ENCODE measurements at places on chromosomes 6 and 20.

- DNase-seq = no peak
These were observed 159.8 kb upstream of the HCRTR2 start for GRCh38 chr6:55014321-55015088.

DNA sequence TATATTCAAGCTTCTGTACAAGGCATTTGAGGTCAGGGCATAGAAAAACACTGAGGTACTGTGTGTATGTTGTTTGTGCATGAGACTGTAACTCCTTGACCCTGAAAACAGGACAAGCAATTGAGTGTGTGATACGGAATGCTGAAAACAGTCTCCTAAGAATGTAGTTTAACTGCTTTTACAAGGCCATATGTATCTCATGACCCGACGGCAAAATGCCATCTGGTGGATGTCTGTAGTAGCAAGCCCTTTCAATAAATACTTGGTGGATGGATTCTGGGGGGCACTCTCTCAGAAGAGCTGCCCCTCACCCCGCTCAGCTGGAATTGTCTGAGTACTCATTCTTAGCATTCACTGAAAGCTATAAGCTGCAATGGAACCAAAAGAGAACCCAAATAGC lies 69.3 kb upstream of the EYS start:
- no peak for DNase-seq

DNA sequence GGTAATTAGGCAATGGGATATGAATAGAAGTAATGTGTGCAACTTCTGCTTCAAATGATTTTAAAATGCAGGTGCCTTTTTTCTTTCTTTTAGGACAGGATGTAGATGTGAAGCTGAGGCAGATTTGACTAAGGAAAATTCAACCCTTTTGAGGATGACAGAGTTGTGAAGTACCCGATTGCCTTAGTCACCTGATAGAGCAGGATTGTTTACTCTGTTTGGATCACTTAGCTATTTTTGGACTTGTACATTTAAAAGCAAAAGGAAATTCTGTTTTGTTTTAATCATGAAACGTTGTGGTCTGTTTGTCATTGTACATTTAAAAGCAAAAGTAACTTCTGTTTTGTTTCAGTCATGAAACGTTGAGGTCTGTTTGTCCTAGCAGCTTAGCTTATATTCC lies 143.4 kb downstream of the FAM83B start:
- DNase-seq = no peak

DNA sequence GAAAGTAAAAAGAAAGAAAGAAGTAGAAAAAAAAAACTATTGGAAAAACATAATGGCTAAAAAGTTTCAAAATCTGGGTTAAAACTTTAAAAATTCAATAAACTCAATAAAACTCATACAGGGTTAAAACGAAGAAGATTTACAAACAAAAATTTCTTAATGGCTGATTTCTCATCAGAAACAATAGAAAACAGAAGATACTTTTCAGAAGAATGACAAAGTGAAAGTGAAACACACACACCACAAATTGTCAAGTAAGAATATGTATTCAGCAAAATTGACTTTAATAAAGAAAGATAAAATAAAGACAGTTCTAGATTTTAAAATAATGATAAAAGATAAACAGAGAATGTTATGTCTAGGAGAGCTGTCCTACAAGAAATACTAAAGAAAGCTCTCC lies 618.9 kb upstream of the GJE1 start:
- DNase-seq = no peak

GRCh38 chr6:47007657-47008396 lies 34.3 kb downstream of the ADGRF1 start:
- no peak for DNase-seq

DNA sequence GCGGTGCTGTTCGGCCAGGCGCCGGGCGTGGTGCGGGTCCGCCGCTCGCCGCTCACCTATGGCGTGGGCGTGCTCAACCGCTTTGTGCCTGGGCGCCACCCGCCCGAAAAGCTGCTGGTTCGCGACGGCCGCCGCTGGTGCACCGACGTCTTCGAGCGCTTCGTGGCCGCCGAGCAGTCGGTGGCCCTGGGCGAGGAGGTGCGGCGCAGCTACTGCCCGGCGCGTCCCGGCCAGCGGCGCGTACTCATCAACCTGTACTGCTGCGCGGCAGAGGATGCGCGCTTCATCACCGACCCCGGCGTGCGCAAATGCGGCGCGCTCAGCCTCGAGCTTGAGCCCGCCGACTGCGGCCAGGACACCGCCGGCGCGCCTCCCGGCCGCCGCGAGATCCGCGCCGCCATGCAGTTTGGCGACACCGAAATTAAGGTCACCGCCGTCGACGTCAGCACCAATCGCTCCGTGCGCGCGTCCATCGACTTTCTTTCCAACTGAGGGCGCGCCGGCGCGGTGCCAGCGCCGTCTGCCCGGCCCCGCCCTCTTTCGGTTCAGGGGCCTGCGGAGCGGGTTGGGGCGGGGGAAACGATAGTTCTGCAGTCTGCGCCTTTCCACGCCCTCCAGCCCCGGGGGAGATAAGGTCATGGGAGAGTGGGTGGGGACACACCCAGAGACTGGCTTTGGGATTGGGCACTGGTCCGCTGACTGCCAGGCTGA lies 15.7 kb downstream of the ADISSP start:
- DNase-seq = no peak

DNA sequence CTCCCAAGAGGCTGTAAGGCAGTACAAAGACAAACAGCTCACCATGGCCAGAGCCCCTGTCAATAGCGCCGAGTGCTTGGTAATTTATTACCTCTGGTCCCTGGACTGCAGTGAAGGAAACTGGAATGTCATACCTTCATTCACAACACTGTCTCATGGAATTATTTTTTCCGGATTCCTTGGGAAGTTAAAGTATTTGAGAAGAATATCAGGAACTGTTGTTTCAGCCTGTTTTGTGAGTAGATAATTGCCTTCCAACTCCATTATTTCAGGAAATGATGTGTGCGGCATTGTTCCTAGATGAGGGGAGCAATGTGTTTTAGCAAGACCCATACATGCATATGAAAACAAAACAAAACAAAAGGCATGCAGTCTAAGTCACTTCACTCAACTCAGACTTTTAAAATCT lies 64.0 kb downstream of the BLOC1S5 start:
- DNase-seq = no peak

GRCh38 chr6:45310118-45310788 lies 17.9 kb upstream of the RUNX2 start:
- DNase-seq = no peak

GRCh38 chr6:169320013-169320412 lies 66.4 kb upstream of the THBS2 start:
- DNase-seq = no peak
